ENCODE measurements at places on chromosomes 13 and 19. TPM values are rescaled to one million over a fixed set of nuclear protein-coding genes. Genes with fewer than 3 reads are reported as not detected.

TCF3 gene
- 61.0 TPM for total RNA-seq

HIPK4 gene
- total RNA-seq, result 0.56 TPM

ZNF667 gene
- total RNA-seq, result 3.3 TPM

MEF2B gene
- total RNA-seq, result 0.84 TPM

EXOSC5 gene
- 28.7 TPM for total RNA-seq

DNM2 gene
- total RNA-seq, result 245 TPM

ZNF772 gene
- 11.6 TPM for total RNA-seq

DNA sequence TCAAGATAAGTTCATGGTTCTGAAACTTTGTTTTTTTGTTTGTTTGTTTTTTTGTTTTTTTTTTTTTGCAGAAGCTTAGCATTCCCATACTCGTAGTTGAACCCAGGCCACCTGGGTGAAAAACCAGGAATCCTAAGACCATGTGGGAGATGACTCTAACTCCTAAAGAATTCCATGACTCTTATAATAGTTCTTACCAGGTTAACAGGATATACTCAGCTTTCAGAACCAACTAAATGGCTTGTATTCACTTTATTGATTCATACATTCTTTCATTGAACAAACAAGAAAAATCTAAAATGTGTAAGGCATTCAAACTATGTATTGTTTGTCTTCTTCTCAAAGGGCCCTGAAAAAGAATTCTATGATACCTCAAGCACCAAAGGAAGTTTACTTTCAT lies 40.5 kb upstream of the KLF5 start:
- DNase-seq, result no peak

- no peak for DNase-seq
Observed at GRCh38 chr13:37616131-37616530, 17.6 kb upstream of the POSTN start.

DNA sequence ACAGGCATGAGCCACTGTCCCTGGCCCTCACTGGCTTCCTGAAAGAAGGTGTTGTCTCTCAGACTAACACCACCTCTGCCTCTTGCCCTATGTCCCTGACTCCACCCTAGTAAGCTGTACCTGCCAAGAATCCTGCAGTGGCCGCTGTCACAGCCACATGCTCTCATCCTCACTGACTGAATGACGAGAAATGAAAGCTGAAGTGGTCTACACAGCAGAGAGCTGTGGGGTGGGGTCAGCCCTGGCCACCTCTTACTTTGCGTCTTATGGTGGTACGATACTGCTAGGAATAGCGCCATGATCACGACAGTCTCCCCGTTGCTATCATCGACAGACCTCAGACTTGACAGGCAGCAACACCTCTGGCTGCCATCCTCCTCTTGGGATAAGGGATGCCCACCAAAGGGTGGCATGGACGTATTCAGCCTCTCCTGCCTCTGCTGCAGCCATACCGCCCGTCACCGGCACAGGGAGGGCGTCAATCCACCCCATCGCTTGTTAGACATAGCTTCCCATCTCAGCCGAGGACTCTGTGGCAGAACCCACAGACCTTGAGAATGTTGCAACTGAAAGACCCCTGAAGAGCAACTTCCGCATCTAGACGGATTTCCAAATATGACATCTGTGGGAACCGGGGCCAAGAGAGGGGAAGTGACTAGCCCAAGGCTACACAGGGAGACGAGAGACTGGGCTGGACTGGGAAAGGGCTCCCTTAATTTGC lies 809 bp downstream of the MYO1F start:
- no peak for DNase-seq

DNA sequence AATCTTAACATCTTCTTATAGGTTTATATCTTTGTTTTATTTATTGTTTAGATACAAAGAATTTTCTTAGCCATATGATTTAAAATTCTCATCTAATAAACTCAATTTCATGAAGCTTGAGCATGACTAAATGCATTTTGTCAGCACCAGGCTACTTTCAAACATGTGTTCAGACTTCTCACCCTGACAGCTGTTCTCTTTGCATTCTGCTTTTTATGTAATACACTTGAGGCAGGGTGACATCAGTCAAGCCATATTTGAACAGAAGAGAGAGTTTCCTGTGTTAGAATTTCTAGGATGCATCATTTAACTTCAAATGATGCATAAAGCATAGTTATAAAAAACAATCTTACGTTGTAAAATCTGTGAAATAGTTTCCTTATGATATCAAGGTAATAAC lies 1295.1 kb upstream of the PCDH20 start:
- DNase-seq, result no peak

DNA sequence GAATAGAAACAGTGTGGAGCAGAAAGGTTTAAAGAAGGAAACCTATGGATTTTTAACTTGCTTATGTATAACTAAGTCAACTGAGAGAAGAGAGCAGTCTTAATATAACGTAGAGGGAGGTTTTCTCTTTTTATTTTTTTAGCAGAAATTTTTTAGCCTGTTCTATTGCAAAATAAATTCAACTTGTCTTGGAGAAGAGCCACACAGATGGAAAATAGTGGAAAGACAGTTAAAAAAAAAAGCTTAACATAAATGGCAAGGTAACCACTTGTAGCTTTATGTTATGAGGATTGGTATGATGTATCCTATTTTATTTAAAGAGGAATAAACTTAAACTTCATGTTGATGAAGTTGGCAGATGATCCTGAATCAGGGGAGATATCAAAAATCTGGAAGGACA lies 312.4 kb downstream of the SHISA2 start:
- DNase-seq, result no peak

DNA sequence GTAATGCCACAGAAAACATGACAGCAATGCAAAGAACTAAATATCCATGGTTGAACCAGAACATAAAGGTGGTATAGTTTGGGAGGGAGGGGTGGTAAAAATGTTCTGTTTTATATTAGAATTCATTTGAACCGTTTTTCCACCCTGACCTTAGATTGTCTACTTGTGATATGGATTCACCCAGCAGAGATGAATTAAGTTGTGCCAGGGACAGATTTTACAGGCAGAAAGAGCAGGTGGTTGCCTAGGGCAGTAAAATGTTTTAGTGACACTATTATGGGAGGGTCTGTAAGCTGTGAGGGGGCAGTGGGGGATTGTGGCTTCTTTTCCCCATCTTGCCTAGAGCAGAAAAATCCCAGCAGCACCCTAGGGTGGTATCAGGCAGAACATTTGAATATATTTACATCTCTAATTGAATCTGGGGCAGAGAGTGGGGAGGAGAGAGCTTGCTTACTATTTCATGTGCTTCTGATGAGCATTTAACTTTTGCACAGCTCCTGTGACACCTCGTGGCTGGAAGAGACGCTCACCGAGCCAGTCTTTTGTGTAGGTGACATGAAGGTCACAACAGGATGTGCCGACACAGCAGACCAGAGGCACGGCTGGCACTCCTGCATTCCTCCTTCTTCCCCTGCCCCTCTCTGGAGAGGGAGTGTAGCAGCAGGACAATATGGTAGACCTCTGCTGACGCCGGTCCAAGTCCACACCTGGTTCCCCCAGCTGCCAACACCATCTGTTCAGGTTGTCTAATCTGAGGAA lies 452.3 kb downstream of the IRS2 start:
- no peak for DNase-seq

GRCh38 chr19:6241680-6242377 lies 37.9 kb downstream of the MLLT1 start:
- no peak for DNase-seq

- no peak for DNase-seq
Observed at GRCh38 chr13:102555914-102556553, 40.8 kb upstream of the TPP2 start.

DNA sequence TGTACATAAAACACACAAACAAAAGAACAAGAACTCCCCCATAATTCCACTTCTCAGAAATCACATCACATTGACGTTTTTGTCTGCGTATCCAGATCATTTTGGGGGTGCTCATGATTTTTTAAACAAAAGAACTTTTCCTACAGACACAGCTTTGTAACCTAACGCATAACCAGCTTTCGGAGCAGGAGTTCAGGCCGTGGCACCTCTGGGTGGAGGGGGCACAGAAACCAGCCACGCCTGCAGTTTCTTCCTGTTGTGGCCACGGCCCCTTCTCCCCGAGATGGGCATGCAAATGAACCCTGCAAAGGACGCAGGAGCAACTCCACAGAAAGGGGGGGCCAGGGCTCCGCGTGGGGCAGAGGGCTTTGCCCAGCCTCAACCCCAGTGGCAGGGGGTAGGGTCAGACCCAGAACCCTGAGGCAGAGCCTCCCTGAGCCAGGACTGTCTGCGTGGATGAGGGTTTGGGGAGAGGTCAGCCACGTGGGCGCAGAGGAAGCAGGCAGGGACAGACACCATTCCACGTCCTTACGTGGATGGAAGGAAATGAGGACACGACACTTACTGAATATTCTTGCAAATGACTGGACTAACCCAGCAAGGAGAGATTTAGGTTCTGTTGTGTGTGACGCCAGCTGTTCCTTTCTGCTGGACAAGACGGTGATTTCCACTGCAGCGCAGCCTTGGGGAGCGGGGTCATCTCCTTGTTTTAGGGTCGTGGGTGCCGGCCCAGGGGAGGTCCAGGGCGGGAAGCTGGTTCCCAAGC lies 64.4 kb downstream of the RASA3 start:
- no peak for DNase-seq
